ENCODE measurements at places on chromosomes 4 and X. TPM values are rescaled to one million over a fixed set of nuclear protein-coding genes. Genes with fewer than 3 reads are reported as not detected.

The NPY2R gene
- not detected for total RNA-seq

The BTK gene
- total RNA-seq: not detected

The SLIT2 gene
- 119 TPM for total RNA-seq

The SSX2B gene
- not detected for total RNA-seq

The CCDC110 gene
- total RNA-seq: not detected

The XKRX gene
- total RNA-seq: not detected

The RIPPLY1 gene
- total RNA-seq: not detected

Measured in HFFc6 (cell line).